ENCODE measurements at places on chromosomes 12 and 14.

- no peak for DNase-seq
Measured at GRCh38 chr14:56274556-56274955, 156.3 kb downstream of the PELI2 start.

- DNase-seq = no peak
Measured at GRCh38 chr12:46944771-46945170, 119.0 kb upstream of the SLC38A4 start.

DNA sequence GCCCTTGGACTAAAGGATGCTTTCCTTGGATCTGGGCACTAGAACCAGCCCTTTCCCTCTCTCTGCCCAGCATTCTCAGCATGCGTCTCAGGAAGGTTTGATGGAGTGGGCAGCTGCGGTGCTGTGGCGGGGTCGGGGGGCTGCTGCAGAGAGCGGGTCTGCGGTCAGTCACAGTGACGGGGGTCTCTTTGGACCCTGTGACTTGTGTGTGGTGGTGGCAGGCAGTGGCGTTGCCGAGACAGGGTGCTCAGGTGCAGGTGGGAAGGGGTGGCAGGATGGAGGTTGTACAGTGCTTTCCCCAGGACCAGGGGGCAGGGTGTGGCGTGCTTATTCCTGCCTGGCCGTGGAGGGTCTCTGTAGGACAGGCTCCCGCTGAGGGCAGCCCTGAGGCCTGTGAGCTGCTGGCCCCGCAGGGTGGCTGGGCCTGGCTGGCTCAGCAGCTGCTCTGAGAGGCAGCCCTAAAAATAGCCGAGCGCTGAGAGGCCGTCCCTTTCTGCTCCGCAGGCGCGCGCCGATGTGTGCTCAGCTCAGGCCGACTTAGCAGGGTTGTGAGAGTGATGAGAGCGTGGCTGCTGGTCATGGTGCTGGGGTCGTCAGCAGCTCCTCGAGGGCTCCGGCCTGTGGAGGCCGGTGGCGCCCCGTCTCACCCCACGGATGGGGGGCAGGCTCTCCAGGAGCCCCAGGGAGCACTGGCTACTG is 9.7 kb downstream of the PACS2 start:
- DNase-seq = no peak

- no peak for DNase-seq
Measured at GRCh38 chr12:124507188-124508109, 60.0 kb downstream of the NCOR2 start.

GRCh38 chr12:68453278-68453677 is 121.1 kb upstream of the MDM1 start:
- no peak for DNase-seq

DNA sequence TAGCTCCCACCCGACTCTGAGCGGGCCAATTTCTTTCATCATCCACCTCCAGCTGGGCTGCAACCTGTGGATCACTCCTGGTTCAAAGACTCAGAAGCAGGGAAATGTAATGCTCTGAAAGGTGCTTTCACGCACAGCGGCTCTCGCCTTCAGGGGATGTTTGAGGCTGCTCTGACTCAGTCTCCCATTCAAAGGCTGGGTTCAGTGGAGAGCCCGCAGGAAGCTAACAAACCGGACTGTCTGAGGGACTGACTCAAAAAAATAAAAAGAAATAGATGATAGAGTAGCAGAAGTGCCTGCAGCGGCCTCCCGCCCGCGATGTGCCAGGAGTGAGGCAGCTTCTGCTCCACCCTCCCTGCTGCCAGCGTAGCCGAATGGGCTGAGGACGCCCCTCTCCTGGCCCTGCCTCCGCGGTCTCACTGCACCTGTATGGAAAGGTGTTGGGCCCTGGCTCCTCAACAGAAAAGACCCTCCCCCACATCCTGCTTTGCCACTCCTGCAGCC is 98.0 kb downstream of the GCH1 start:
- DNase-seq = no peak

- no peak for DNase-seq
Measured at GRCh38 chr12:17992002-17992656, 97.9 kb downstream of the RERGL start.

DNA sequence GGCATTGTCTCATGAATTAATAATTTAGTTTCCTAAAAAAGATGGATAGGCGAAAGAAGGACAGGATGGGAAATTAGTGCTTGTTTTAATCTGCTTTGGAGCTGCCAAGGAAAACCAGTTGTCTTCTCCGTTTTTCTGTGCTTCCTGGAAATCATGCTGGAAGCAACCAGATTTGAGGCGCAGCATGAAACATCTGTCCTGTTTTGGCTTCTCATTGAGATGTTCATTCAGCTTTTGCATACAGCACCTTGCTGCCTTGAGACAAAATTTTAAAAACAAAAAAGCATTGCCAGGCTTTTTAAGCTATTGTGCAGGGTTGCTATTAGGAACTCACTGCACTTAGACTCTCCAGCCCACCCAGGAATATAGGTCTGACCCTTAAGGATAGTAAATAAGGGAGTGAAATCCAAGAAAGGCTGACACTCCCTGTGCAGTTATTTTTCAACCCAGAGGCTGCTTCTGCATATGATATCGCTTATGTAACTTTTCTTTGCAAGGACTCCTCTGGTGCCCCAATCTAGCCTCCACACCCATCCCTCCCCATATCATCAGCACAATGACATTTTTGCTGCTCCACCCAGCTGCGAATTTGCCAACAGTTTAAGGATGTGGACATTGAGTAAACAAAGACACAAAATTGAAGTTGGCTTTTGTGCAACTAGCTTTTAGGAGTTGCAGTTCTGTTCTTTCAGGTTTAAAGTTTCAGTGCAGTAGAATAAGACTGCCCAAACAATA is 46.9 kb upstream of the MDM1 start:
- no peak for DNase-seq

GRCh38 chr12:24991209-24992049 is 42.5 kb upstream of the BCAT1 start:
- DNase-seq = no peak

DNA sequence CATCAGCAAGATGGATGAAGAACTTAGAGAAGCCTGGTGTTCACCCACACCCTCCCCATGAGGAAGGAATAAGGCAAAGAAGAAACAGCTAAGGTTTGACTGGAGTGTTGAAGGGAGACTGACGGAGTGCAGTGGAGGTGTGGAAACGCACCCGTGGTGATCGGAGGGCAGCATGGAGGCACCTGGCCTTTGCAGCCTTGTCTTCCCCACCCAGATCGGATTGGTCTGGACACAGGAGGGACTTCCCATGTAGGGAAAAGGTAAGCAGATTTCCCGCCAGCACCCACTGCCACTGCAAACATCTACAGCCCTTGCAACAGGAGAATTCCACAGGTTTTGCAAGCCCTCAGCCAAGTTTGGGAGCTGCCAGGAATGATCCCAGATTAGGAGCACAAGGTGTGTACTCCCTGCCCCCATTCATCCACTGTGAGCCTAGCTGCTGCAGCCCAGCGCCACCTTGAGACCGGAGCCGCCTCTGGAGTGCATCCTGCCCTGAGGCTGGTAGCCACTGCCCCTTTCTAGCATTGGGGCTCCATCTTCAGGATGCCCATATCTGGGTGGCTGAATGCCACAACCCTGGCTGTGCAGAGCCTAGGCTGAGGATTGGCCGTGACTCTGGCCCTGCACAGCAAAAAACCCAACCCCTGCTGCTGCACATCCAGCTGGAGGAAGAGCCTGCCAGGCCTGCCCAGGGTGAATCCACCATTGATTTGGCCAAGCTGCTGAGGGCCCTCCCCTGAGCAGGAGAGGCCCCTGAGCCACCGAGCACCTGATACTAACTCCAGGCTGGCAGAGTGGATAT is 411.1 kb downstream of the TMEM121 start:
- DNase-seq = peak; percentile 39

- DNase-seq = peak; percentile 44
Measured at GRCh38 chr12:104187446-104188155, 28.0 kb upstream of the TXNRD1 start.

DNA sequence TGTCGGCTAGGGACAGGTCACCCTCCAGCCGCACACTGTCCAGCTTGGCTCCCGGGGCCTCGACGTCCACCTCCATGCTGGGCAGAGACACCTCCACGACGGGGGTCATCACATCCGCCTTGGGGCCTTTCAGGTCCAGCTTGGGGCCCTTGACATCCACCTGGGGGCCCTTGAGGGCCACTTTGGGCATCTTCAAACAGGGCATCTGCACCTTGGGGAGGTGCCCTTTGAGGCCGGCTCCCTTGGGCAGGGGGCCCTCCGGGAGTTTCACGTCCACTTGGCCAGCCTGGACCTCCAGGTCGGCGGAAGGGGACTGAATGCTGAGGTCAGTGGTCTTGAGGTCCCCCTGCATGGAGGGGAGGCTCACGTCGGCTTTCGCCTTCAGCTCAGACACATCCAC is 17.9 kb downstream of the PLD4 start:
- DNase-seq = no peak

DNA sequence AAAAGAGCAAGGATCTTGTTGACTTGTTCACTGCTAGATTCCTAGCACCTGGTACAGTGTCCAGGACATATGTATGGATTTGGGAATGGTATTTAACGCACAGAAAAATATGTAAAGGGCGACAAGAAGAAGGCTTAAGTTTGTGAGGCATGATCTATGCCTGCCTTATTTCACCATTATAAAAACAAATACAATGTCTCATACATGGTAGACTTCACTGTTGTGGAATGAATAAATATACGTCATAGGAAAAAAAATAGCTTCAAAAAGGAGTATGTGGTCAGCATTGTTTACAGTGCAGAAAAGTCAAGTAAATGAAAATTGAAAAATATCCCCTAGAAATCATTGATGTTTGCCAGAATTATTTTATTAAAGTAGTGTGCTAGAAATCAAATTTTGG is 30.0 kb downstream of the HCFC2 start:
- no peak for DNase-seq

DNA sequence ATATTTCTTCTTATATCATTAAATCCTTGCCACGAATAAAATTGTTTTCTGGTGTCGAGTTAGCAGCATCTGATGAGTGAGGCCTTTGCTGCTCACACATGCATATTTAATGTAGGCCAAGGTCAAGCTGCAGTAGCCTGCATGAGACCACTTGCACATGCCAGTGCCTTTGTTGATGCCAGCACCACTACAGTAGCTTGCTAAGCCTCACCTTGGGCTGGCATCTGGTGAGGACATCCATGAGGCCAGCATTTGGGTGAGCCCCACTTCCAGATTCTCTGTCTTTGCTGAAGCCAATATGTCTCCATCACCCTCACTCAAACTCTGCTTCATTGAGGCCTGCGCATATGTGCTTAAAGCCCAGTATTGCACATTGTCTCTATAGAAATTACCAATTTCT is 8.0 kb downstream of the CCDC59 start:
- no peak for DNase-seq

- no peak for DNase-seq
Measured at GRCh38 chr14:96582995-96583394, 80.8 kb downstream of the PAPOLA start.
